SW 1271 (cell line): ENCODE measurements at places on chromosomes 5 and 9.
A peak's percentile ranks its signal among the peaks of the same experiment; 100 is the strongest.

GRCh38 chr5:76601470-76601869, 21.7 kb downstream of the F2RL2 start:
- peak; percentile 37 for DNase-seq

GRCh38 chr5:80324912-80325311, 5.1 kb downstream of the SPZ1 start:
- DNase-seq: no peak

- DNase-seq: no peak
Measured at GRCh38 chr9:129697656-129698253, 32.3 kb downstream of the PRRX2 start.

GRCh38 chr5:55303238-55303690, 4.2 kb downstream of the DHX29 start:
- peak; percentile 70 for DNase-seq

DNA sequence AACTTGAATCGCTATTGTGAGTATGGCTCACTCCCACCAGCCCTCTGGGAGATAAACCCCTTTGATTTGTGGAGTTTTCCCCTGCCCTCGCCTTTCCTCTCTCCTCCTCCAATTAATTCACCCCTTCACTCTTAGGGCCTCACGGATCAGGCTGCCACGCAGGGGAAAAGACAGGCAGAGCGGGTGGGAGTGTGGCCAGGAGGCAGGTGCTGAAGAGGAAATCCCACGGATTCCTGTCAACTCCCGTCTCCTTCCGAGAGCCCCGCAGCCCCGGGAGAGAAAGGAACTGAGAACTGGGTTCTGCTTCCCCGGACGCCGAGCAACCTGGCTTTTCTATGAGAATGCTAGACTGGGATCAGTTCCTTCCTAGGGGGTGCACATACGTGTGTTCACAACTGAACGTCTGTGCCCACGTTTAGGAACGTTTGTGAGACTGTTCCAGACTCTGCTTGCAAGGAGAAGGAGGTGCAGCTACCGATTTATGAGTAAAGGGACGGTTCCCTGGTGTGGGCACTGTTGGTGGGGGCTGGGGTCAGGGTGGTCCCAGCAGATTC, 314.5 kb upstream of the TLE4 start:
- DNase-seq: no peak

DNA sequence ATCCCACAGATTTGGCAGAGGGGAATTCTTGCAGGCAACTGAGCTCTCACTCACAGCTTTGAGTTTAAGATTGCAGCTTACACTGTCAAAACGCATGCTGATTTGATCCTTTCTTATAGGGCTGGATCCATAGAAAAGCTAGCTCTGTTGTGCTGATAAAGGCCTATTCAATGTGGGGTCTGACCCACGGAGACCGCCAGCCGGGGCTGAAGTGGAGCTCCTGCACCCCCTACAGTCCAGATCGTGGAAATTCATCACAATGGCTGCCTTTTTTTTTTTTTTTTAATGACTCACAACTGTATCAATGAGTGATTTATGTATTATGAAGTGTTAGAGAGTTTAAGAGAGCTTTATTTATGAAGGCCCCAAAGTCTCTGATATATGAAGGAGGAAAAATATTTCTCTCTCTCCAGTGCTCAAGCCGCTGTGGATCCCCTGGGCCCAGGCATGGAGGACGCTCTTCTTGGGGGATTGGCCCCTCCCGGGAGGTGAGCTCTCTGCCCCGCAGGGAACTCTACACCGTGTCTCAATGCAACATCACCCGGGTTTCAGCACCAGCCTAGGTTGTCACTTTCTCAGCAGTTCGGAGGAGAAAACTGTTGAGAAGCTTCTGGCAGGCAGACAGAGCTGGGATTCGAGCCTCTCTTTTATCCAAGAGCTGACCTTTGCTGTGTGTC, 700.2 kb downstream of the IRX1 start:
- no peak for DNase-seq
